ENCODE measurements at places on chromosomes 13 and 19.

GRCh38 chr13:23472189-23472588 lies 38.7 kb upstream of the SACS start:
- no peak for DNase-seq

DNA sequence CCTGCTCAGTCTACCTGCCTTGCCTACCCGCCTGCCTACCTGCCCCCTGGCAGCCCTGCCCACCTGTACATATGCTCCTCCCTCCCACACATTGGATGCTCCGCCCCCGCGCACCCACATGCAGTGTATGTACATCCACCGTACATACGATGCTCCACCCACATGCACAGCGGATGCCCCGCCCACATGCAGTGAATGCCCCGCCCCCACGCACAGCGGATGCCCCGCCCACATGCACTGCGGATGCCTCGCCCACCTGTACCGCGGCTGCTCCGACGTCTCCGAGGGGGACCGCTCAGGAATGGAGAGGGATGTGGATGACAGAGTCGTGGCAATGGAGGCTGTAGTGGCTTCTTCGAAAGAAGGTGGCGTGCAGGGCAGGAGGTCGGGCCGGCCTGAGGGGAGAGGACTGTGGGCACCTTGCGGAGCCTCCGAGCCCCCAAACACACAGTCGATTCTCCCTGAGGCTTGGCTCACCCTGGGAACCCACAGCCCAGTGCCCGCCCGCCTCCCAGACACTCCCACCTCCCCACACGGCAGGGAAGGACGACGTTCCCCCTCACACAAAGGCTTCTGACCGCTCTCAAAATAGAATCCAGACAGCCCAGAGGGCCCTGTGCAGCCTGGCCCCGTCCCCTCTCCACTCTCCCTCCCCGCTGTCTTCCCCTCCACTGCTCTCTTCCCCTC lies 16.5 kb upstream of the CACTIN start:
- DNase-seq: no peak

DNA sequence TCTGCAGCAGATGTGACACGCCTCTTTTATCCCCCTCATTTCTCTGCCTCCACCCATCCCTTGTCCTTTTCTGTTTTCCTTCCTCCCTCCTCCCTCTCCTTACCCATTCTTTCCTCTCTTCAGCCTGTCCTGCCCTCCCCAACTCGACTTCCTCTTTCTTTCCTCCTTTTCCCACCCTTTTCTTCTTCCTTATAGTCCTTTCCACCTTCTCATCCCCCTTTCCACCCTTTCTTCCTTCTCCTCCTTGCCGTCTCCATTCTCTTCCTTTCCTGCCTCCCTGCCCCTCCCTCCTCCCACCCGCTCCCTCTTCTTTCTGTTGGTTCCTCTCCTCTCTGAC lies 688 bp upstream of the ZNF71 start:
- no peak for DNase-seq

DNA sequence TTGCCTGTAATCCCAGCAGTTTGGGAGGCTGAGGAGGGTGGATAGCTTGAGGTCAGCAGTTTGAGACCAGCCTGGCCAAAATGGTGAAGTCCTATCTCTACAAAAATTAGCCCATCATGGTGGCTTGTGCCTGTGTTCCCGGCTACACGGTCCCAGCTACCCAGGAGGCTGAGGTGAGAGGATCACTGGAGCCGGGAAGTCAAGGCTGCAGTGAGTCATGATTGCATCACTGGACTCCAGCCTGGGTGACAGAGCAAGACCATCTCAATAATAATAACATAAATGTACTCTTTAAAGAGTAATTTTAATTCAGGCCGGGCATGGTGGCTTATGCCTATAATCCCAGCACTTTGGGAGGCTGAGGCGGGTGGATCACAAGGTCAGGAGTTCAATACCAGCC lies 38.7 kb downstream of the SKA3 start:
- no peak for DNase-seq

All from stimulated activated CD8-positive, alpha-beta memory T cell treated with anti-CD3 and anti-CD28 coated beads, Interleukin-15, amount 100 ng/mL, for 48 hours (primary cell).